HFF-Myc (cell line): ENCODE measurements at places on chromosomes 13 and 19.

- no peak for DNase-seq
Observed at GRCh38 chr19:610071-610800, 20.6 kb downstream of the HCN2 start.

- no peak for DNase-seq
Observed at GRCh38 chr13:41500511-41500910, 43.2 kb downstream of the RGCC start.

DNA sequence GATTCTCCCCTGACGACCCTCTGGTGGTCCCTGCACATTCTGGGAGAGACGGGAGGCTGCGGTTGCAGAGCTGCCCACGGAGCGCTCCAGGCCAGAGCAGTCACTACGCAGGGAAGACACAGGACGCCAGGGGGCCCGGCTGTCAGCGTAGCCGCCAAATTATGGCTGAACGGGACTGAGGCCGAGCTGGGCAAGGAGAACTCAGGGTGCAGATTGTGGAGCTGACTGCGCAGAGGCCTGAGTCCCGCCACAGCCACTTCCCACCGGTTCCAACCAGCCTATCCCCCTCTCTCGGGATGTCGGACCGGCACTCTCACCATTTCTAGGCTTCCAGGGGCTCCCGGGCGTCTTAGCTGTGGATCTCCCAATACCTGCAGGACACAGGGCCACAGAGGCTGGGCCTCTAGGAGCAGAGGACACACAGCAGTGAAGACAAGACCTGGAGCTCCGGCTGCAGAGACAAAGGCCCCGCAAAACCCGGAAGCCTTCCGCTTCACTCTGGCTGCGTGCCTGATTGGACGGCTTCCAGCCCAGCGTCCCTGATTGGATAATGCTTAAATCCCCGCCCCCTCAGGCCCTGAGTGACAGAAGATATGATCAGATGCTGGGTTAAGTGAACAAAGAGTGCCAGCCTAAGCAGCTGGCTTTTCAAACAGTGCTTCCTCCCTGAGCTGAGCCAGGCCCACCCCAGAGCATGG is at the start of gene ZNF737:
TSS of gene ZNF737 (minus strand) at position 461 of the 698 bp plus-strand sequence. CDS start at position 320, 141 bp downstream.
- DNase-seq: peak; percentile 69

DNA sequence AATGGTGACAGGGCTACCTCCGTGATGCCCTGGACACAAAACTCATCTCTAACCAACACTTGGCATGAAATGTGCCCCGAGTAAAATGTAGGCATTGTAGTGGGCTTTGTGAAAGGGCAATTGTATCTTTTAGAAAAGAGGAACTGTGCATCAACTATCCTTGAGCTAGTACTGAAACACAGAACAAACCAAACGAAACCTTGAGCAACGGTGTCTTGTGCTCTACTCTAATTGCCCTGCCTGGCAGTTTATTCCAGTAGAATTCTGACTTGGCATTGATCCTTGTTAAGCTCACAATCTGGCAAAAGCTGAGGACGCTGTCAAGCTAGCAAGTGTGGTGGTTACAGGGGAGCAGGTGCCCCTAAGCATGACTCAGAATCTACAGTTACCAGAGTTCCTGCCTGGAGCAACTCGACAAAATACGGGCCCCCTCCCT is 707.1 kb upstream of the SPRY2 start:
- DNase-seq: no peak

GRCh38 chr19:47752440-47753211 is 7.3 kb downstream of the NOP53 start:
- DNase-seq: no peak

DNA sequence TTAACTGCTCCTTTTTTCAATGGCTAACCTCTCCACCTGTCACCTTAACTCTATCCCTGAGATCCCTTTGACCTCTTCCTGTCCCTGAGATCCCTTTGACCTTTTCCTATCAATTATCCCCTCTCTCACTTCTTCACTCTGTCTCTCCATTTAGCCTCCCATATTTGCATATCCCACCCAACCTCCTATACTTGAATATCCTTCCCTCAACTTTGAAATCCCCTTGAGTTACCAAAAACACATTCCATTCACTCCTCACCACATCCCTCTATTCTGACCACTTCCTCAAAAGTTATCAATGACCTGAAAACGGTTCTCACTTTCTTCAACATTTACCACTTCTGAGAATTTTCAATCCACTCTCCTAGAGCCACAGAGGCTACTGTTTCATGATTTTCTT is 3.0 kb downstream of the MYCBP2 start:
- DNase-seq: no peak

DNA sequence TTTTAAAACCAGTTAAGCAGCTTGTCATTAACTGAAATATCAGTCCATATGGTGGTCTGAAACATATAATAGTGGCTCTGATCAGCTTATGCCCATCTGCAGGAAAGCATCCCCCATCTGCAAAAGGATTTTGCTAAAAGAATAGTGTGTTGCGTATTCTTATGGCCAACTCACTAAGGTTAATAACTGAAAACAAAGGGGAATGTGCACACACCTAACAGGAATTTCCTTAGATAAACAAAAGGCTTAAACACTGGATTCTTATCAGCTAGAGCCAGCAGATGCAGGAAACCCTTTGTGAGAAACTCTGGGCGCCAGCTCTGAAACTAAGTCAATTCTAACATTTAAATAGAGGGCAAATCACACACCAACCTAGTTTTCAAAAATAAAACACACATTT is 22.1 kb downstream of the VPS36 start:
- no peak for DNase-seq

GRCh38 chr19:52170863-52171320 is 529 bp downstream of the ZNF836 start:
- no peak for DNase-seq

- no peak for DNase-seq
Observed at GRCh38 chr13:89846926-89847585, 1500.4 kb upstream of the MIR17HG start.

- DNase-seq: no peak
Observed at GRCh38 chr19:44748426-44749254, at the start of gene BCL3. TSS of gene BCL3 (plus strand) at chr19:44748708. CDS start at chr19:44748791, 83 bp downstream.

- DNase-seq: no peak
Observed at GRCh38 chr19:13588957-13589833, 82.9 kb upstream of the CACNA1A start.

- DNase-seq: no peak
Observed at GRCh38 chr13:52160506-52160905, 1.1 kb upstream of the NEK3 start.
